ENCODE measurements at places on chromosomes 12 and 14. TPM values are rescaled to one million over a fixed set of nuclear protein-coding genes. Genes with fewer than 3 reads are reported as not detected.

DNA sequence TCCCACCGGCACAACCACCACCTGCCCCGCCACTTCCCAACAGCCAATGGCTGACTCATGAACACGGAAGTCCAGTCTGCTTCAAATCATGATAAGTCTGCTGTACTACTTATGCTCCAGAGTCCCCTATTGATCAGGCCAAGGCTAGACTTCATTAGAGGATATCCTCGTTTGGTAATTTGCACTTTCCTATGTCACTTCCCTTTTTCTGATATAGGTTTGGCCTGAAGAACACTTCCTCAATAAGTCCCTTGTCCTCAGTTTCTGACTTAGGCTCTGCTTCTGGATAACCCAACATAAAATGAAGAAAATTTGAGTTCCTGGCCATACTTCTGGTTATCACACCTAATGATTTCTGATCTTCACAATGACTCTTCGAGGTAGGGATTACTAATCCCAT lies 45.3 kb downstream of the IFNG-AS1 start:
- H3K27me3 ChIP-seq = no peaks in the 10 kb centered on the region
- DNase-seq = no peak
- H3K4me3 ChIP-seq = no peak overlapping the region
- H3K36me3 ChIP-seq = no peaks in the 10 kb centered on the region
- no peak overlapping the region for H3K27ac ChIP-seq
- H3K4me1 ChIP-seq = peaks cover 7% of the 10 kb centered on the region

DNA sequence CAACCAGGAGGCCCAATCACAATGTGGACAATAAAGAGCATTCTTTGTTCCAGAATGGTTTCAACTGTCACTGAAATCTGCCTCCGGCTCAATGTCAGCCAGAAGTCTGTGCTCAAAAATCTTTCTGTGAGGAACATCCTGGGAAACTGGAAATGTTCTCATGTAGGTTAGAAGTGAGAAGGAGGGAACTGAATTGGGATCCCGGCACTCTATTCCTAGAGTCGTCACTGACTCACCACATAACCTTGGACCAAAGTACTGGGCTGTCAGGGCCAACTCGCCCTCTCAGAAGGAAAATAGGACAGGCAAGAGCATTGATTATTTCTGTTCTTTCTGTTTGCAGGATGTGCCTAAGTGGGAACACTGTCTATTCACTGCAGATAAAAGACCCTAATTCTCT lies 57.6 kb downstream of the PRKAB1 start:
- no peaks in the 10 kb centered on the region for H3K4me1 ChIP-seq
- no peak overlapping the region for H3K4me3 ChIP-seq
- DNase-seq = no peak
- H3K27me3 ChIP-seq = no peaks in the 10 kb centered on the region
- no peaks in the 10 kb centered on the region for H3K36me3 ChIP-seq
- H3K27ac ChIP-seq = no peak overlapping the region

The RFLNA gene
- not detected for total RNA-seq

DNA sequence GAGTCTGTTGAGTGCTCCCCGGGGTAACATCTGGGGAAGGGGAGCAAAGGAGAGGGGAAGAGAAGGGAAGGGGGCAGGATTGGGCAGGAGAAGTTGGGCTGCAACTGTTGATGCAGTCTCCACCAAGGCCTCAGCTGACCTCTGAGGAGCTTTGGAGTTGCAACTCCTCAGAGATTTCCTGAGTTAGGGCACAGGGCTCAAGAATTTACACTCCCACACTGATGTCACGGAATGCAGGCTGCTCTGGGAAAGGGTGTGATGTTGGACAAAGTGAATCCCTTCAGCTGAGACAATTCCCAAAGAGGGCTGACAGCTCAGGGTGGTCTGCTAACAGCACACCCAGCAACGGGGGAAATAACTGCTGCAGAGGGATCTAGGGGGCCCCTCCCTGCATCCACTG lies 295.6 kb downstream of the PCNX1 start:
- no peaks in the 10 kb centered on the region for H3K36me3 ChIP-seq
- DNase-seq = no peak
- H3K4me3 ChIP-seq = no peak overlapping the region
- H3K4me1 ChIP-seq = no peaks in the 10 kb centered on the region

The LRRK2 gene
- 2.3 TPM for total RNA-seq

GRCh38 chr14:101780887-101781239 lies 19.4 kb downstream of the PPP2R5C start:
- no peaks in the 10 kb centered on the region for H3K36me3 ChIP-seq
- no peak overlapping the region for H3K27ac ChIP-seq
- H3K4me3 ChIP-seq = peak overlapping the region; percentile 61
- no peak for DNase-seq
- peaks cover 3% of the 10 kb centered on the region for H3K27me3 ChIP-seq

GRCh38 chr14:99420711-99421110 lies 59.9 kb downstream of the SETD3 start:
- H3K27me3 ChIP-seq = no peaks in the 10 kb centered on the region
- H3K4me3 ChIP-seq = no peak overlapping the region
- no peaks in the 10 kb centered on the region for H3K4me1 ChIP-seq

The COL2A1 gene
- not detected for total RNA-seq

GRCh38 chr12:87883806-87884205 lies 145.4 kb downstream of the C12orf50 start:
- H3K36me3 ChIP-seq = no peaks in the 10 kb centered on the region
- no peak overlapping the region for H3K4me3 ChIP-seq
- no peaks in the 10 kb centered on the region for H3K4me1 ChIP-seq
- H3K27me3 ChIP-seq = no peaks in the 10 kb centered on the region
- no peak overlapping the region for H3K27ac ChIP-seq
